NCI-H187 (cell line): ENCODE measurements at places on chromosomes 5 and 9.

DNA sequence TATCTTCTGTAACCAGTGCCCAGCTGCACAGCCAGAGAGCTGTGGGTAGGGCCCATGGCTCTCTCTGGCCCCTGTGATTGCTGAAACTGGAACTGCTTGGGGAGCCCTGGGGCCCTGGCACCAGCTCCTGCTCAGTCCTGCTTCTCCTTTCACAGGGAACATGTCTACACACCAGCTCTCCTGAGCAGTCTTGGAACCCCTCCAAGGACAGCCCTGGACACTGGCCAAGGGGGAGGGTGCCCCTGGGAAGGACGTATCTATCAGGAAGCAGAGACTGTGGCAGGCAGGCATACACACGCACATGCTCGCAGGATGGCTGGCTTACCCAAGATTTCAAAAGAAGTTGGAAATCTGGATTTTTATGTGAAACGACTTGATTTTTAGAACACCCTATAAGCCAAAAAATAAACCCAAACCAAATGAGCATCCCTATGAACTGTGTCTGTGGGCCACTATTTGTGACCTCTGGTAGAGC lies 8.8 kb upstream of the TRAF1 start:
- DNase-seq, result peak; percentile 4

GRCh38 chr5:2916076-2916682 lies 164.7 kb upstream of the IRX2 start:
- no peak for DNase-seq

- no peak for DNase-seq
Measured at GRCh38 chr5:51273871-51274270, 109.4 kb upstream of the ISL1 start.

GRCh38 chr9:126368020-126368419 lies 41.4 kb downstream of the MVB12B start:
- no peak for DNase-seq

DNA sequence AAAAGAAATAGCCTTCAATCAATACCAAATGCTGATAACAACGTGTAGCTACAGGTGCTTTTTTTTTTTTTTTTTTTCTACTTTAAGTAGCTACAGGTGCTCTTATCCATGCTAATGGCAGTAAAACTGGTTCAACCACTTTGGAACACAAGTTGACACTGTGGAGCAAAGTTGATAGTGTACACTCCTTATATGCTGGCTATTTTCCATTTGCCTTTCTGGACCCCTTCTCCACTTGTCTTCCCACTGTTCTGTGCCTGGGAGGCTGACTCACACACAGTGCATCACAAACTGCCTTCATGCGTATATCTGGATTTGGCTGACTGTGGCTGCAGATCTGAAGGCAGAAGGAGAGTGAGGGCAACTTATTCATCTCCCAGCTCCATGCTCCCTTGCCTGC lies 247.9 kb downstream of the MSX2 start:
- DNase-seq, result no peak

GRCh38 chr9:38137342-38137741 lies 68.3 kb upstream of the SHB start:
- DNase-seq, result no peak

GRCh38 chr9:125558453-125559092 lies 148.4 kb downstream of the MAPKAP1 start:
- DNase-seq, result peak; percentile 50

DNA sequence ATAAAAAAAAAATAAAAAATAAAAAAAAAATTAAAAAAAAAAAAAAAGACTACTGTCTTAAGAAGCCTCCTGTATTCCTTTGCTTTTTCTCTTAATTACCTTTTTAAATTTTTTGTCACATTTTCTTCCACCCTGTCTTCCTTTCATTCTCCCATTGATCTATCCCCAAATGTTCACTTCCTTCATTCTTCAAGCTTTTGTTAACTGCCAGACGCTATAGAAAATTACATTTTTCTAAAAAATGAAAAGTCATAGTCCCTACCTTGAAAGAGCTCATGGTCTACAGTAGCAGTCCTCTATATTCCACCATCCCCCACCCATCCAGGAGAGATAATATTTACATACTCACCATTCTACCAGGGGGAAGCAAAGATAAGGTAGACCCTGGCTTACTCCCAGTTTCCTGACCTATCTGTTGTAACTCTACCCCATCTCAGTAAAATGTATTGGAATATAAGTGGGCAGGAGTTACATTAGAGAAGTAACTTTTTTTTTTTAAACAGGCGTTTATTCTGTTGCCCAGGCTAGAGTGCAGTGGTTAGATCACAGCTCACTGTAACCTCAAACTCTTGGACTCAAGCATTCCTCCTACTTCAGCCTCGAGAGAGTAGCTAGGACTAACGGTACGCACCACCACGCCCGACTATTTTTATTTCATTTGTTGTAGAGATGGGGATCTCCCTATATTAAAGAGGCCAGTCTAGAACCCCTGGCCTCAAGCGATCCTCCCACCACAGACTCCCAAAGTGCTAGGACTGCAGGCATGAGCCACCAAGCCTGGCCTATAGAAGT lies 3.8 kb upstream of the PRKAA1 start:
- DNase-seq, result no peak

- DNase-seq, result no peak
Measured at GRCh38 chr5:14467251-14467650, 114.3 kb upstream of the OTULINL start.

GRCh38 chr5:39476843-39477220 lies 52.1 kb upstream of the DAB2 start:
- no peak for DNase-seq

GRCh38 chr5:61720829-61721228 lies 388.8 kb downstream of the ZSWIM6 start:
- DNase-seq, result no peak

DNA sequence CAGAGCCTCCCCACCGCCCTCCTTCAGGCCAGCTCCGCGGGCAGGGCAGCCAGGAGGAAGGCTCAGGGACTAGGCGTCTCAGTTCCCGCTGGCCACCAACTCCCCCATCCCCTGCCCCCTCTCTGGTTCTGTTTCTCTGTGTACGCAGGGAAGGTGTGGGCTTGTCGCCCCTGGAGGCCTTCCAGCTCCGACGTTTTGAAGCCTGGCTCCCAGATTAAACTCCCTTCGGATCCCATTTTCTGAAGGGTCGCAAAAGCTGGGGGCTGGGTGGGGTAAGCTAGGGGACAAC lies 346 bp downstream of the ATOX1 start:
- DNase-seq, result no peak

GRCh38 chr5:11531811-11532555 lies 372.3 kb downstream of the CTNND2 start:
- DNase-seq, result no peak

- DNase-seq, result no peak
Measured at GRCh38 chr9:7967851-7968250, 168.3 kb upstream of the DMAC1 start.

DNA sequence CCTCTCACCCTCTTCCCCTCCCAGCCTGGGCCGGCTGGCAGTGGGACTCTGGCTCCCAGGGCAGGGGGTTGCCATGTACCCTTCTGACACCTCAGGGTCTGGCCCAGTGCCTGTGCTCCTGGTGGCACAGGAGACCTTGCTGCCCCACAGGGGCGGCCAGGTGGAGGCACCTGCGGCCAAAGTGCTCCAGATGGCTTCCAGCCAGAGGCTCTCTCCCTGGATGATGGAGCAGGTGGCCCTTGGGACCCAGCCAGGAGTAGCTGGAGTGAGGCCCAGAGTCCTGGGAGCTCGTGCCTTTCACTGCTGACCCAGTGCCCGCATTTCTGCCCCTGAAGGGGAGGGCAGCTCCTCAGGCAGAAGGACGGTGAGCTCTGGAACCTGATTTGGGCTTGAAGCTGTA lies 87.3 kb downstream of the NTNG2 start:
- no peak for DNase-seq

DNA sequence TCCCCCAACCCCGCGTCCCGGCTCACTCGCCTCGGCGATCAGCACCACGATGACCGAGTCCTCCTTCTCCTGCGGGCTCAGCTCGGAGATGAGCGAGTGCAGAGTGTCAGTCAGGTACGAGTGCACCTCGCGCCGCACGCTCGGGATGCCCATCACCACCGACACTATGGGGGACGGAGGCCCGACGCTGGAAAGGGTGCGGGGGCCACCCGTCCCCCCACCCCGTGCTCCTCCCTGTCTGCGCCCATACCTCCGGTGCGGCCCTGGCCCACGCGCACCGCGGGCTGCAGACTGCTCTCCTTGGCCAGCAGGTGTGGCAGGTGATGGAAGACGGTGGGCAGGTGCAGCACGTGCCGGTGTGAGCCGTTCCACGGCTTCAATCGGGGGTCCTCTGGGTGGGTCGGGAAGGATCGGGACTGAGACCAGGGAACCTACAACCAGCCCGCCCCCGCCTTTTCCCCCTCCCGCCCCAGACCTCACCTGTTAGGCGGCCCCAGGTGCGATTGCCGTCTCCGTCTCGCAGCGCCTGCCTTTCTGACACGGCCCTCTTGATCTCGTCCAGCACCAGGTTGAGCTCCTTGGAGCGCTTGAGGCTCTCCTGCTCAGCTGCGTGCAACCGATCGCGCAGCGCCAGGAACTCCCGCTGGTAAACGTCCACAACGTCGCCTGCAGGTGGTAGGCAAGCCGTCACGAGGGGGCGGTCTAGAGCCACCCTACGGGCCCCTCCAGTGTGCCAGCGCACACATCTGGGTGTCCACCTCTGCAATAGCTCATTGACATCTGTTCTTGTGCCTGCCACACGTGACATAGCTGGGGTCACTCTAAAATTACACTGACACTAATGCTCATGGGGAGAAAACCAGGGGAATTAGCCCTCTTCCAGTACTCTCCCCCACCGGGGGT lies 5.1 kb downstream of the MGAT4B start:
- peak; percentile 86 for DNase-seq
